ENCODE measurements at places on chromosomes 6 and 20. TPM values are rescaled to one million over a fixed set of nuclear protein-coding genes. Genes with fewer than 3 reads are reported as not detected.

Gene CYP39A1
- 31.2 TPM for total RNA-seq

Gene NMBR
- not detected for total RNA-seq

DNA sequence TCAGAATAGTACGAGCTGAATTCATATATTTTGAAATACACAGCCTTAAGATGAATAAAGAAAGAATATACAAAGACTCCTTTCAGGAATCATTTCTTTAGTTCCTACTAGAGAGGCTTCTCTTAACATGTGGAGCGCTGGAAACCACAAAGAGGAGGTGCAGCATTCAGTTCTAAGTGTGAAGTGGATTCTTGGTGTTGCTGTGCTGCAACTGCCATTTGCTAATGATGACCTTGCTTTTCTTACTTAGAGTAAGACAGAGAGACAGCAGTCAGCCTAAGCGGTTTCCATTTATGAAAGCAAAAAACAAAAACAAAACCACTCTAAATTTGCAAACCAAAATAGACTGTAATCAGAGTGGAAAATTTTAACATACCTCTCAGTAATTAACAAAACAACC is 629.0 kb downstream of the EPHA7 start:
- no peak overlapping the region for H3K27ac ChIP-seq
- no peaks in the 10 kb centered on the region for H3K27me3 ChIP-seq
- no peaks in the 10 kb centered on the region for H3K36me3 ChIP-seq
- DNase-seq = no peak
- H3K4me1 ChIP-seq = no peaks in the 10 kb centered on the region
- H3K4me3 ChIP-seq = no peak overlapping the region

- DNase-seq = peak; percentile 47
- no peaks in the 10 kb centered on the region for H3K36me3 ChIP-seq
- no peaks in the 10 kb centered on the region for H3K27me3 ChIP-seq
- no peak overlapping the region for H3K4me3 ChIP-seq
- H3K4me1 ChIP-seq = no peaks in the 10 kb centered on the region
- peak overlapping the region; percentile 10 for H3K27ac ChIP-seq
These were observed 17.9 kb downstream of the C6orf15 start for GRCh38 chr6:31094389-31094881.

- no peak overlapping the region for H3K27ac ChIP-seq
- no peaks in the 10 kb centered on the region for H3K4me1 ChIP-seq
- H3K36me3 ChIP-seq = no peaks in the 10 kb centered on the region
- peak; percentile 47 for DNase-seq
- H3K4me3 ChIP-seq = no peak overlapping the region
These were observed 154.7 kb upstream of the LAMP5 start for GRCh38 chr20:9359561-9360308.

- no peaks in the 10 kb centered on the region for H3K36me3 ChIP-seq
- DNase-seq = no peak
- H3K27ac ChIP-seq = no peak overlapping the region
- no peak overlapping the region for H3K4me3 ChIP-seq
These were observed 154.6 kb upstream of the AHI1 start for GRCh38 chr6:135651964-135652755.
